ENCODE measurements at places on chromosomes 5 and 9. TPM values are rescaled to one million over a fixed set of nuclear protein-coding genes. Genes with fewer than 3 reads are reported as not detected.

RPL37 gene
- 1,476 TPM for total RNA-seq

CCL27 gene
- 0.67 TPM for total RNA-seq

SURF1 gene
- 42.9 TPM for total RNA-seq

NRARP gene
- total RNA-seq = 24.0 TPM

AK8 gene
- 1.1 TPM for total RNA-seq

TOMM5 gene
- total RNA-seq = 100 TPM

EIF4E1B gene
- not detected for total RNA-seq

AHRR gene
- total RNA-seq = 0.69 TPM

PROB1 gene
- 2.2 TPM for total RNA-seq

COL23A1 gene
- 0.36 TPM for total RNA-seq

MARCOL gene
- total RNA-seq = not detected

PCDHGA8 gene
- 1.5 TPM for total RNA-seq

IL4 gene
- not detected for total RNA-seq

COL15A1 gene
- total RNA-seq = not detected

NAIP gene
- total RNA-seq = 39.4 TPM

ANKRD18B gene
- total RNA-seq = 2.9 TPM

LHX2 gene
- 0.24 TPM for total RNA-seq

ARL14EPL gene
- not detected for total RNA-seq

MPDZ gene
- total RNA-seq = 67.2 TPM

MELK gene
- total RNA-seq = 24.0 TPM

SMIM33 gene
- not detected for total RNA-seq

TARS1 gene
- total RNA-seq = 168 TPM

TRAF1 gene
- 6.7 TPM for total RNA-seq

DNAJA1 gene
- total RNA-seq = 247 TPM

C5orf52 gene
- not detected for total RNA-seq

STC2 gene
- 20.2 TPM for total RNA-seq

SPINK7 gene
- total RNA-seq = not detected

PCDHGA7 gene
- total RNA-seq = 0.41 TPM

PCDHGC5 gene
- 1.2 TPM for total RNA-seq

FGF10 gene
- total RNA-seq = 2.7 TPM

SLCO6A1 gene
- 2.0 TPM for total RNA-seq

BARHL1 gene
- total RNA-seq = not detected

GBGT1 gene
- total RNA-seq = 5.2 TPM

BHMT2 gene
- total RNA-seq = 0.64 TPM

GALNT12 gene
- 12.9 TPM for total RNA-seq

SET gene
- total RNA-seq = 563 TPM

DRD1 gene
- not detected for total RNA-seq

TRPM6 gene
- 0.20 TPM for total RNA-seq

IGIP gene
- 2.1 TPM for total RNA-seq

FBP2 gene
- total RNA-seq = not detected

LYSMD3 gene
- total RNA-seq = 17.2 TPM

TTC16 gene
- total RNA-seq = 0.07 TPM

DBH gene
- total RNA-seq = not detected

SLIT3 gene
- 18.8 TPM for total RNA-seq

SLC6A19 gene
- total RNA-seq = 2.6 TPM

CDC20B gene
- total RNA-seq = not detected

MYOT gene
- total RNA-seq = not detected

DENND1A gene
- total RNA-seq = 22.4 TPM

OCLN gene
- total RNA-seq = 143 TPM

SOHLH1 gene
- not detected for total RNA-seq

TMEM252 gene
- not detected for total RNA-seq

CARD9 gene
- total RNA-seq = 1.6 TPM

ARID3C gene
- total RNA-seq = 12.0 TPM

ASPN gene
- total RNA-seq = not detected

CFAP77 gene
- 0.43 TPM for total RNA-seq

ABHD17B gene
- 38.3 TPM for total RNA-seq

KYAT1 gene
- total RNA-seq = 11.7 TPM

NR4A3 gene
- total RNA-seq = 1.4 TPM

Measured in progenitor cell of endocrine pancreas (in vitro differentiated cells).